ENCODE measurements at places on chromosomes 7 and 10.

DNA sequence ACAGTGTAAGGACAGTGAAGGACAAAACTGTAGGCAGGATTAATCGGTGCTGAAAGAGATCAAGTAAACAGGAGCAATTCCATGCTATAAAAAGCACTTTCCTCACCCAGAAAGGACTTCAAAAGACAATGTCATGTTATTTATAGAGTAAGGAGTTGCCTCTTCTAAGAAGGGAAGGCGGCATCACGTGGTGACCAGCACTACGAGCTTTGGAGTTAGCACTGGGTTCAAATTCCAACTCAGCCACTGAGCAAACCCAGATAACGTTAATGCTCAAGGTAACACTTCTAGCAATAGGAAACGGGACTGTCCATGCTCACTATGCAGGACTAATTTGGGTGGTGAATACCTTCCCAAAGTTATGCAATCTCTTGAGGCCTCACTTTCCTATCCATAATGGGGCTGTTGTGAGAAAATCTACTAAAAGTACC, 715 bp upstream of the PANK1 start:
- DNase-seq, result no peak

GRCh38 chr7:84188786-84189405, 5.7 kb downstream of the SEMA3A start:
- DNase-seq, result no peak

GRCh38 chr7:117135553-117135891, 182.2 kb downstream of the ST7 start:
- no peak for DNase-seq

- peak; percentile 70 for DNase-seq
Observed at GRCh38 chr7:80916770-80917741, 1.8 kb downstream of the SEMA3C start.

DNA sequence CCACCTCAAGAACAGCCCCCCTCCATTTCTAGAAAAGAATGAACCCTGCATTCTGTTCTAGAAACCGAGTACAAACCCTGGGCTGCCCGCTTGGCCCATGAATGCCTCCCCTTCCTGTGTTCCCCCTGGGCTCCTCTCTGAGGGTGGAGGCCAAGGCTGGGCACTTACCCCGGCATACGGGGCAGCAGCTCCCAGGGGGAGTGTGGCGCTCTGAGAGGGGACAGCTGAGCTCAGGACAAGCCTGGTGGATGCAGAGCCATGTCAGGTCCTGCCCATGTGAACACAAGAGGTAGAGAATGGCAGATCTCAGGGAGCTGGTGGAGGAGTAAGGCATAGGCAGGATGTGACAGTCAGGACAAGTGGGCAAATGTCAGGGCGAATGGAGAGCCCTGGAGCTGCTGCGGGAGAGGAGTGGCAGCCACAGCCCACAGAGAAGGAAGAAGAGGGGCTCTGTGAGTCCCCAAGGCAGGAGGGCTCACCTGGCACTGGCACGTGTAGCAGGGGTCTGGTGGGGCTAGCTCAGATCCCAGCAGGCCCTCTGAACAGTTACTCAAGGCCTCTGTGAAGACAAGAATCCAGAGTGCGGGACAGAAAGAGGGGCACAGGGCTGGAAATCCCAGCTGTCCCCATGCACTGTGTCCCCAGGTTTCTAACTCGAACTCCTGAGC, 18.9 kb downstream of the ATP6V1F start:
- DNase-seq, result no peak

DNA sequence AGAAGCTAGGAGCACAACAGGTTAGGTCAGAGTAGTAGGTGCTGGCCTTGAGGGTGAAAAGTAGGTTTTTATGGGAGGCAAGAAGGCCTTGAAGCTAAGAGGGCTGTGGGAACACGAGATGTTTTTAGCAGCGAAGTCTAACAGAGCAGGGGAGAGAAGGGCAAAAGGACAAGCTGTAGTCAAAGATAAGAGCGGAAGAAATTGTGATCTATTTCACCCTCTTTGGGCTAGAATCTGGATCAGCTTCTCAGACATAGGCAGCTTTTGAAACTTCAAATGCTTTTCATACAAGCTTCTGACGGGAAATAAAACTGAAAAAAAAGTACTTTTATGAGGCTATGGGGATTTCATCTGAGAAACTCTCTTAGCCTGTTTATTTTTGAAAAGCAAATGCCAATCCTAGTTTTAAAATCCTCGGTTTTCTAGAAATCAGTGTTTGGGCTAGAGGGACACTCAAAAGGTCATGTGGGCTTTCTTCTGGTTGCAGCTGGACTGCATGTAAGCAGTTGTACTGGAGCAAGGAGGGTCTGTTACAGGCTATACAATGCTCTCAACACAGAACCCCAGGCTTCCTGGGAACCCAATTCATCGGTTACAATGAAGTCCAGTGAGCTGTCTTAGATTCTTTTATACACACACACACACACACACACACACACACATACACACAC, 83.6 kb downstream of the RNF216 start:
- no peak for DNase-seq
